Renal cortex interstitium (tissue), 15 donors: ENCODE measurements at places on chromosomes 12 and 14. TPM values are rescaled to one million over a fixed set of nuclear protein-coding genes. Genes with fewer than 3 reads are reported as not detected.

The FAIM2 gene
- polyA plus RNA-seq: 6.1 TPM

The ZCCHC8 gene
- polyA plus RNA-seq: 48.8 TPM

The C12orf75 gene
- 71.7 TPM for polyA plus RNA-seq

The COX6A1 gene
- polyA plus RNA-seq: 293 TPM

The SPIC gene
- polyA plus RNA-seq: not detected

The INF2 gene
- polyA plus RNA-seq: 75.3 TPM

The LRFN5 gene
- polyA plus RNA-seq: 10.9 TPM

The MMP19 gene
- 0.72 TPM for polyA plus RNA-seq

The FAM222A gene
- 9.3 TPM for polyA plus RNA-seq

The TEX52 gene
- 2.6 TPM for polyA plus RNA-seq

The MYH6 gene
- 0.11 TPM for polyA plus RNA-seq

The ARG2 gene
- polyA plus RNA-seq: 53.3 TPM

The IGF1 gene
- polyA plus RNA-seq: 12.3 TPM

The ITGB7 gene
- polyA plus RNA-seq: 2.3 TPM
